ENCODE measurements at places on chromosomes 7 and 10.

DNA sequence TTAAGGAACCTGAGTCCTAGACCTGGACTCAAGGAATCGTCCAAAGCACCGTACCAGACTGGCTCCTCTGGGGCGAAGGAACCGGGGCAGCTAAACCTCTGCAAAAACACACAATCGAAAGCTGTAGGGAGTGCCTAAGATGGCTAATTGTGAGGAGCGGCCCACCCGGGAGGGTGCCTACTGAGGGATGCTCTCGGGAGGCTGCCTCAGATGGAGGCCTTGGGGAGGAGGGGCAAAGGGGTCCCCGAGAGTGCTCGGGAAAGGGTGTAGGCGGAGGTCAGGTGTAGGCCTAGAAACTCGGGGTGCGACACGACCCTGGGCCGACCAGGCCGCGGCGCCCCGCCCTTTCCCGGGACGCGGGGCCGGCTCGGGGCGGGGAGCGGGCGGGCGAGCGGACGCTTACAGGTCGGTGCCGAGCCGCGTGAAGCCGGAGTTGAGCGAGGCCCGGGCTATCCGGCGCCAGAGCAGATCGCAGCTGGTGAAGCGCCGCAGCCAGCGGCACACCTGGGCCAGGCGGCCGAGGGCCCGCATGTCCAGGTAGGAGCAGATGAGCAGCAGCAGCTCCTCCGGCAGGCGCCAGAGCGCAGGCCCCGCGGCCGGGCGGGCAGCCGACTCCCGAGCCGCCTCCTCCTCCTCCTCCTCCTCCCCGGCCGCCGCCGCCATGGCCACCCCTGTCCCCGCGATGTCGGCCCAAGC is 844 bp downstream of the FBXW4 start:
- peak; percentile 67 for DNase-seq

- no peak for DNase-seq
Measured at GRCh38 chr7:156082048-156083040, 270.1 kb upstream of the SHH start.

- DNase-seq = no peak
Measured at GRCh38 chr10:34567659-34568253, 247.3 kb downstream of the PARD3 start.

DNA sequence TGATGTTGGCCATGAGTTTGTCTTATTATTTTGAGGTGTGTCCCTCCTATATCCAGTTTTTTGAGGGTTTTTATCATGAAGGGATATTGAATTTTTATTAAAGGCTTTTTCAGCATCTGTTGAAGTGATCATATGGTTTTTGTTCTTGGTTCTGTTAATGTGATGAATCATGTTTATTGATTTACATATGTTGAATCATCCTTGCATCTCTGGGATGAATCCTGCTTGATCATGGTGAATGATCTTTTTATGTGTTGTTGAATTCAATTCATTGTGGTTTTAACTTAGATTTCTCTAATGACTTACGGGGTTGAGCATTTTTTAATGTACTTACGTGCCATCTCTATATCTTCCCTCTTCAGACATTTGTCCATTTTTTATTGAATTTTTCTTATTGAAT is 22.9 kb downstream of the DLD start:
- no peak for DNase-seq

DNA sequence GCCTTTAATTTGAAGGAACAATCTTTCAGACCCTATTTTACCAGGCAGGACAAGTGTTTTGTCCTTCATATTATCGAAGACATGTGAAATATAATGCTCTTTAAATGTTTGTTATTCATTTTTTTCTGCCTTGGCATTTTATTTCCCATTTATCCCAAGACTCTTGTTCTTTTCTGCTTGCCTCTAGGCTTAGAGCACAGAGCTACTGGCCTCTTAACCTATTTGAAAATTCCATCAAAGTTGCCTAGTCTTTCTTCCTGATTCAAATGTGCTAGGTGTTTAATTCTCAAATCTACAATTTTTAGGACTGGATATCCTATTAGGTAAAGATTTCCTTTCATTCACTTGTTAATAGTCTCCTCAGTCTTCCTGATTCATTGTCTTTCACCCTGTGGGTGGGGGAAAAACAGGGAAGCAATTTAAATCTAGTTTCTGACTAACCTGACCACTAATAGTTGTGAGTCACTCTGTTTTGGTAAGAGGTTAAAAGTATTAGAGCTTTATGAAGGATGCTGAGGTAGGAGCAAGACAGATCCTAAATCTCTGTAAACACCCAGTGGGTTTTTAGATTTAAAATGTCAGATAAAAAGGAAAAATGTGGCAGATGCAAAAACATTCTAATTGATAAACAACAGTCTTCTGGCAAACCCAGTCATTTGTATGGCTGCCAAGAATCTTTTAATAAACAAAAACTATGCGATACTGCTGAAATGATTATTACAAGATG is 1.5 kb downstream of the LIPK start:
- DNase-seq = no peak

DNA sequence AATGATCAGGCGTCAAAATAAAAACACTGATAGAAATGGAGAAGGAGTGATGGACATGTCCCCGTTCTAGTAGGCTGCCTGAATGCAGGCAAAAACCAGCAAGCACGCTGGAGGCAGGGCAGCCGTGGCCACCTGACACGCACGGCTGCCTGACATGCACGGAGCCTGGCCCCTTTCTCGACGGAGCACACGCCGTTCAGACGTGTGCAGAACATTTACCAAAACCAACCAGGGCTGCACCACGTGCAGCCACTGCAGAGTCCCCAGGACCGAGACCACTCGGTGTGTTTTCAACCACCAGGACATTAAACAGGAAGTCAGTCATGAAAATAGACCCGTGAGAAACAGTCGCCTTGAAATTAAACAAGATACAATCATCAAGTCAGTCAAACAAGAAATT is 61.9 kb upstream of the NKX6-2 start:
- no peak for DNase-seq

- DNase-seq = no peak
Measured at GRCh38 chr10:104016661-104017060, 49.7 kb downstream of the SLK start.

GRCh38 chr7:106775552-106775936 is 89.5 kb upstream of the PIK3CG start:
- DNase-seq = no peak

- DNase-seq = no peak
Measured at GRCh38 chr10:129896136-129896859, 67.8 kb downstream of the EBF3 start.

DNA sequence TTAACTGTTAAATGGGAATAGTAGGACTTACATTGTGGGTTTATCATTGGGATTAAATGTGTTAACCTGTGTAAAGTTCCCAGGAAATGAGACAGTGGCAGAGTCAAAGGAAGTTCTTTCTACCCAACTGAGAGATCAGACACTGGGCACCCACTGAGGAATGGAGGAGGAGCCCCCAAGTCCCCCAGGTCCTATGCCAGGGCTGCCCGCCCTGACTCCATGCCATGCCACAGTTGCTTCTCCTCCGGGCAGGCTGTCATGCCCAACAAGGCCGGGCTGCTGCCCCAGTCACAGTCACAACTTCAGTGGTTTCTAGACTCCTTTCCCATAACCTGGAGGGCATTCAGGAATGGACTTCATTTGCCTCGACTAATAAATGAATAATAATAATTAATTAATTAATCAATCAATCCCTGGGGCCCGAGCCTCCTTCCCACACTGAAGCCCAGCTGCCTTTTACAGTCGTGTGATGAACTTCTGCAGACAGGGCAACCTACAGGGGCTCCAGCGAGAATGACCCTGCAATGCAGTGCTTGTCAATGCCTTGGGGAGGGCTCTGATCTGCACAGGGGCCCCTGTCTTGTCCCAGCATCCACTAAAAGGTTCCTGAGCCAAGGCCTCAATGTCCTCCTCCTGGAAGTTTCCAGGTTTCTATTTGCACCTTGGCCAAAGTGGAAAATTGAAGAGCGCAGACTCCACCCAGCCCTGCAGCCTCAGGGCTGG is 32.4 kb downstream of the DRGX start:
- DNase-seq = no peak

- DNase-seq = no peak
Measured at GRCh38 chr10:73886661-73887293, 12.4 kb upstream of the CAMK2G start.

- DNase-seq = peak; percentile 25
Measured at GRCh38 chr7:128059143-128059988, 28.1 kb upstream of the LRRC4 start.

DNA sequence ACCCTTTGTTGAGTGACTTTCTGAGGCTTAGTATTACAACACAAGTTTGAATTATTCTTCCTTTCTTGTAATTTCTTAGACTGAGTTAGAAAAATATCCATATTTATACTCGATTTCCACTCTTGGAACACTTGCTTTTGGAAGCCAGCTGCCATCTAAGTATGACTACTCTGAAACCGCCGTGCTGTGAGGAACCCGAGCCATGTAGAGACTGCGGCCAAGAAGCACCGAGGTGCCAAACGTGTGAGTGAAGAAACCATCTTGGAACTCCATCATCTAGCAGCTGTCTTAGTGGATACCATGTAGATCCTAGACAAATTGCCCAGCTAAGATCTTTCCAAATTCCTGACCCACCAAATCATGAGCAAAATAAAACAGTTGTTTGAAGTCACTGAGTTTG is 49.7 kb upstream of the PRKAR2B start:
- DNase-seq = no peak

GRCh38 chr7:30927559-30927958 is 15.9 kb downstream of the AQP1 start:
- no peak for DNase-seq

- no peak for DNase-seq
Measured at GRCh38 chr10:118340486-118340885, 1.6 kb downstream of the FAM204A start.

DNA sequence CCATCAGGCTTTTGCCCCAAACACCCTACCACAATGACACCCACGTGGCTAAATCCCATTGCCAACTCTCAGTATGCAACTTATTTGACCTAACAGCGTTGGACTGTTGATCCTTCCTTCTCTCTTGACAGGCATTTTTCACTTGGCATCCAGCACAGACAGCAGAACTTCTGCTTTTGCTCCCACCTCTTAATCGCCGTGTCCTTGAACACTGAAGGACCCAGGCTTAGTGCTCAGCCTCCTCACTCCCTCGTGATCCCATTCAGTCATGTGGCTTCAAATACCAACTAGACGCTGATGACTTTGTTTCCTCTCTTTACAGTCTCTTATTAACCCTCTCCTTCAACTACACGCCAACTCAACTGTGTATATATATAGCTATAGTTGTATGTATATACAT is 25.0 kb downstream of the ZFAND2A start:
- DNase-seq = no peak

DNA sequence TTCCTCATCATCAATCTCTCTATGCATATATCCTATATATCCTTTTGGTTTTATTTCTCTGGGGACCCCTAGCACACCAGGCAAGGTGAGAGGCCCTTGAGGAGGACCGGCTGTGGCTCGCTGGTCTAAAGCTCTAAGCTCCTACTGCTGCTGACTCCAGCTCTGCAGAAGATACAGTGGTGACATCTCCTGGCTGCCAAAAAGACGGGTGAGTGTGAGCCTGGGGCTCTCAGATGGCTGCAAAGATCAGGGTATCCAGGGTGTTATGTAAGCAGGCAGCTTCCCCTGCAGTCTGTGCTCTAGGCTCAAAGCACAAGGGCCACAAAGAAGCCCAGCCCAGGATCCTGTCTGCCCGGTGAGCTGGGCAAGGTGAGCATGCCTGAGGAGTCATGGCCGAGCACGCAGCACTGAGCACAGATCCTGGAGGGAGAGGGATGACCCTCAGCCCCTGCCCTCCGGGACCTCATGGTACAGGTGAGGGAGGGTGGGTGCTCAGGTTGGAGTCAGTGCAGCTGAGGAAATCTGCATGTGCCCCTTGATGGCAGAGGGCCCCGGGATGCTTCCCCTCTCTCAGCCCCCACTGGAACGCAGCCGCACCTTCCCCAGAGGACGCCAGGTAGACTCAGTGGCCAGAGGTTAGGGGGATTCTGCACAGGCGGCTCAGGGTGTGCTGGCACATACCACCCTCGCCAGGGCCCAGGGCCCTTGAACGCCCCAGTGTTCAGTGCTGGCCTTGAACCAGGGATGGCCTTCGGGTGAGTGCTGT is 95.4 kb upstream of the INSIG1 start:
- no peak for DNase-seq

GRCh38 chr10:34938399-34938670 is 123.2 kb upstream of the PARD3 start:
- DNase-seq = no peak

DNA sequence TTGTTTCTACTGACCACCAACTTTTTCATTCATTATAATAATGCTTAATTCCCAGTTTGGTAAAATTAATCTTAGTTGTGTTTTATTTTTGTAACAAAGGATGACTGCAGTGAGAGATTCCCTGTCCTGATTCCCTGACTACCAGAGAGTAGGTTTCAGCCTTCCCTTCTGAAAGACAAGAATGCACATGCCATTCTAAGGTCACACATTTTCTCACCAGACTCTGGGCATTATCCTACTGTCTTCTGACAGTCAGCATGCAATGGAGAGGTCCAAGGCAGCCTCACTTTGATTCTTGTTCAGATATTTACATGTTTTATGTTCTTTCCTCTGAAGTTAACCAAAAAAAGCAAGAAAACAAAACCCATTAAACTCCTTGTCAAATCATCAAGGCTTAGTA is 372.7 kb upstream of the CDC14C start:
- no peak for DNase-seq

GRCh38 chr10:132030898-132031463 is 34.8 kb upstream of the JAKMIP3 start:
- no peak for DNase-seq

DNA sequence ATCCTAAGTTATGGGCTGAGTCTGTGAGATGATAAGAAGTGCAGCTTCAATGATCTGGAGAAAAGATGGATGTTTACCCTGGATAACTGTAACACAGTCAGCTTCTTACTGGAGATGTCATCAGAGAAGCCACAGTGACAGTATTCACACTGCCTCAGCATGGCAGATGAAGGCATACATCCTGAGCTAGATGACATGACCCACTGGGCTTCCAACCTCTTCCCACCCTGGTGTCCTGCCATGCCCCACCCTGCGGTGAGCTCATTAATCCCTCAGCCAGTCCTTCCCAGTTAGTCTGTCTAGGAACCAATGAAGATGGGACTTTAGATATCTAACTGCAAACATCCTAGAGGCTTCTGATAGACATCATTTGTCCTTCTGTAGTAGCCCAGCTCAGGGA is 213.8 kb downstream of the TAX1BP1 start:
- no peak for DNase-seq

- no peak for DNase-seq
Measured at GRCh38 chr7:25037325-25037724, 57.3 kb upstream of the OSBPL3 start.

DNA sequence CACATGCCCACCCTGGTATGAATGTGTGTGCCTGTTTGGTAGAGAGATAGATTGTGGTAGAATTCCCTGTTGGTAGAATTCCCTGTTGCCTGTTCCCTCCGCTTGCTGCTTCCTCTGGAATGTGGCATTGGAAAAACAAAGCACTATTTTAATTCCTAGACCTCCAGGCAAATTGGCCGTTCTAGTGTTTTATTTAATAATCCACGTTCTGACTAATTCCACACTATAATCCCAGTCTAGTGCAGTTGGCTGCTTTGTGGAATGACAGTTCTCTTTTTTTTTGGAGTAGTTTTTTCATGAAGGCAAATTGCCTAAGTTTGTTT is 2.0 kb downstream of the HECW1 start:
- no peak for DNase-seq

Data from CD4-positive, alpha-beta T cell treated with Interleukin-15 for 4 hours (primary cell).